ENCODE measurements at places on chromosomes 13 and 19. TPM values are rescaled to one million over a fixed set of nuclear protein-coding genes. Genes with fewer than 3 reads are reported as not detected.

The FGF21 gene
- total RNA-seq, result not detected

The FFAR3 gene
- 6.6 TPM for total RNA-seq

DNA sequence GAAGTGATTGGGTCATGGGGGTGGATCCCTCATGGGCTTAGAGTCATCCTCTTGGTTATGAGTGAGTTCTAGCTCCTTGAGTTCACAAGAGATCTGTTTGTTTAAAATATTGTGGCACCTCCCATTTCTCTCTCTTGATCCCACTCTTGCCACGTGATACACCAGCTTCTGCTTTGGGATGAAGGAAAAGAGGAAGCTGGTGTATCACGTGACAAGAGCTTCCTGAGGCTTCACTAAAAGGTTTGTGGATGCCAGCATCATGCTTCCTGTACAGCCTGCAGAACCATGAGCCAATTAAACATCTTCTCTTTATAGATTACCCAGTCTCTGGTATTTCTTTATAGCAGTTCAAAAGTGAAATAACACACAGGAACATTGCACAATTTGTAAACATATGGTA is 352.5 kb upstream of the ATXN8OS start:
- H3K36me3 ChIP-seq, result no peaks in the 10 kb centered on the region
- H3K4me3 ChIP-seq, result no peak overlapping the region
- H3K27me3 ChIP-seq, result no peaks in the 10 kb centered on the region
- no peak overlapping the region for H3K27ac ChIP-seq
- no peak for DNase-seq

DNA sequence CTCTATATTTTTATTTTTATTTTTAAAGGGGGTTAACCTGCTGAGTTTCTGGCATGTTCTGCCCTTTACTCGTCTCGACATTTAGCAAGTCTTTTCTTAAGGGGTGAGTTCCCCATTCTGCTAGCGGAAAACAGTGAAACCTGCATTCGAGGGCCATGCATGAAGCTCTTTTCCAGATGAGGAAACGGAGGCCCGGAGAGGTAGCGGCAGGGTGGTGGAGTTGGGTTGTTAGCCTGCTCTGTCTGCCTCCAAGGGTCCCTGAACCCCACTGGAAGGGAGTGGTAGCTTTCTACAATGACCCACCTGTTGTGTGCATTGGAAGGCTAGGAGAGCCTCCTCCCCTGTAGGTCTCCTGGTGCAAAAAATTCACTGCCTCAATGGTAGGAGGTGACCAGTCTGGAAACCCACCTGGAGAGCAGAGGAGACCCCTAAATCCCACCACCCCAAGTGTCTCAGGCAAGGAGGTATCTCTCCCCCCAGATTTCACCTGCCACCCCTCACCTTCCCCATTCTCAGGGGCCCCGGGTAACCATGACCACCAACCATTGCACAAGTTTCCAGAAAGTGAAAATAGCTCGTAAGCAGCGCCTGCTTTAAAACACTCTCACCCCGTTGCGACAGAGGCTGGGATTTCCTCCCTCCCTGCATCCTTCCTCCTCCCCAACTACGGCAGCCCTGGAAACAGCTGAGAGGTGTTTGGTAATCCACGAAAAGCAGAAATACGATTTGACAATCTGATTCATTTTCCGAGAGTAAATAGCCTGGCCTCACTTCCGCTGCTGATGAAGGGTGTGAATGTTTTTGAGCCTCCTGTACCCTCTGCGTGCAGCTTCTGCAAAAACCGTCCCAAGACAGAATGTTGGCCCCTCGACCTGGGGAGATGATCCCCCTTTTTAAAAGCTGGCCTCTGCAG is 3.5 kb downstream of the KLF2 start:
- peaks cover 61% of the 10 kb centered on the region for H3K4me1 ChIP-seq
- peaks cover 49% of the 10 kb centered on the region for H3K27me3 ChIP-seq
- H3K4me3 ChIP-seq, result peak overlapping the region; percentile 81

DNA sequence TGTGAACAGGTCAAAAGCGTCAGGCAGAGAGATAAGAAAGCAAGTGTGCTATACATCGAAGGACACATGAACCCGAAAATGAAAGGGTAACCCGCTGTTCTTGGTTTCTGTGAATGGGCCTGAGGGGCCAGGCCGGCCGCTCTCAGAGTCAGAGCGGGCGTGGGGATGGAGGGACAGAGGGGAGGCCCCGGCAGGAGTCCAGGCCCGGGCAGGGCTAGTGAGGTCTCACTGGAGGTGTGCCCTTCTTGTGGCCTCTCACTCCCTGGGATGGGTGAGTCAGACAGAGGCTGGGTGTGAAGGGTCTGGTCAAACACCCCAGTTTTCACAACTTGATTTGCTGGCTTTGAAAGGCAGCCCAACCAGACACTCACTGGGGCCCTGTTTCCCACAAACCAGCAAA is 17.4 kb upstream of the NDUFS7 start:
- no peak overlapping the region for H3K4me3 ChIP-seq
- H3K27me3 ChIP-seq, result no peaks in the 10 kb centered on the region
- no peak overlapping the region for H3K27ac ChIP-seq
- H3K4me1 ChIP-seq, result peaks cover 36% of the 10 kb centered on the region

DNA sequence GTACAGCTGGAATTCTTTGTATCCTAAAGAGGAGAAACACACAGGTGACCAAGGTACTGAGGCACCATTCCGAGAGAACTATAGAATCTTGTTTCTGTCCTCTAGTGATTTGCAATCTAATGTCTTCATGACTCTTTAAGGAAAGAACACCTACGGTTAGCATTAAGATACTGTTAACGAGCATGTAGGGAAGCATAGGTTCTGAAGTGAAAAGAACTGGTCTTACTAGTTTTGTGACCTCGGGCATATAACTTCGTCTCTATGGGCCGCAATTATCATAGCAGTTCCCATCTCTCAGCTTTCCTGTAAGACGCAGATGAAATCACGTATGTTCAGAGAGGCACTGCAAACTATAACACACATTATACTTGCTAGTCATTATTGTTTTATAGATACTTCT is 193.0 kb upstream of the NBEA start:
- DNase-seq, result no peak
- H3K4me3 ChIP-seq, result no peak overlapping the region
- peaks cover 2% of the 10 kb centered on the region for H3K36me3 ChIP-seq
- H3K27ac ChIP-seq, result no peak overlapping the region

DNA sequence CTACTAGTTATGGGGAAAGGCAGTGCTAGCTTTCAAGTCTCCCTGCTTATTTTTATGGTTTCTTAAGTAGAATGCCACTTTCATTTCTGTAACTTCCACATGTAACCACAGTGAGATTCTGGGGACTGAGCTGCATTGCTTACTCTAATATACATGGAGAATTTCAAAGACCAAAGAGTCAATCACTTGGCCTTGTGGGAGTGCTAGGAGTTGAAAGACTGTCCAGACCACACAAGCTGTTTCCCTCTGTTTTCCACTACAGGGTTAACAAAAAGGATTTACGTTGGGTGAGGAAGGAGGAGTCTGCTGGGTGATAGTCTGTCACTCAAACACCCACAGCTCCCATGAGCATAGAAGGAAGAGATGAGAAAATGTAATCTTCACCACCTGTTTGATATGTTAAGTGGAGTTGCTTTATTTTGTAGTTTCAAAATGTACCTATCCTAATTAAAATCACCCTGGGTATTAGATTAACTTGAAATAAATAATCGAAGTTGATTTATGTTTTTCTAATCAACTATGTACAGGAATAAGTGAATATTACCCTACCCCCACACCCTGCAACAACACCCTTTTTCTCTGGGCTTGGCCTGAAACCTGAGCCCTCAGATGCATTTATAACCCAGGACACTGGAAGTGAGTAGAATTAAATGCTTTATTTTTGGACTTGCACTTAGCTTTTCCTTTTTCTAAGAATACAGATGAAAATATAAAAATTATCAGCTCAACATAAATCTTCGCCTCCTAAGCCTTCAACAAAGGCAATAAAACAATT is 225.8 kb upstream of the SLC10A2 start:
- H3K27ac ChIP-seq, result no peak overlapping the region
- no peak overlapping the region for H3K4me3 ChIP-seq
- no peaks in the 10 kb centered on the region for H3K27me3 ChIP-seq
- H3K36me3 ChIP-seq, result no peaks in the 10 kb centered on the region
- H3K4me1 ChIP-seq, result no peaks in the 10 kb centered on the region

DNA sequence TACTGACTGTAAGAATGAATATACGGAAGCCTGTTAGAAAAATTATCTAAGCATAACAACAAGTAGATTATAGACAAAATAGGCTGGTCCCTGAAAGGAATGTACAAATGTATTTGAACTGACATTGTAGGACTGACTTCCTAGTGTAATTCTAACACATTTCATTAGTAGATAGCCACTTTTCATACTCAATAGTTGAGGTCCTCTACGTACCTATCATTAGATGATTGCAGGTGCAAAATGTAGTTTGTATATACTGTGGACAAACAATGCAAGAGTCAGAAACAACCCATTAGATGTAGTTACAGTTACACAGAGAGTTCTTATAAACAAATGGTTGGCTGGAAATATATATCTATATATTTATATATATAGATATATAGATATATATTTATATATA is 402.3 kb upstream of the SLITRK6 start:
- no peak overlapping the region for H3K4me3 ChIP-seq
- DNase-seq, result no peak
- H3K27me3 ChIP-seq, result no peaks in the 10 kb centered on the region
- no peaks in the 10 kb centered on the region for H3K36me3 ChIP-seq
- no peak overlapping the region for H3K27ac ChIP-seq

GRCh38 chr19:53792721-53793433 is 31.2 kb downstream of the NLRP12 start:
- H3K27ac ChIP-seq, result no peak overlapping the region
- DNase-seq, result peak; percentile 81
- no peaks in the 10 kb centered on the region for H3K36me3 ChIP-seq
- H3K4me1 ChIP-seq, result peaks cover 4% of the 10 kb centered on the region

DNA sequence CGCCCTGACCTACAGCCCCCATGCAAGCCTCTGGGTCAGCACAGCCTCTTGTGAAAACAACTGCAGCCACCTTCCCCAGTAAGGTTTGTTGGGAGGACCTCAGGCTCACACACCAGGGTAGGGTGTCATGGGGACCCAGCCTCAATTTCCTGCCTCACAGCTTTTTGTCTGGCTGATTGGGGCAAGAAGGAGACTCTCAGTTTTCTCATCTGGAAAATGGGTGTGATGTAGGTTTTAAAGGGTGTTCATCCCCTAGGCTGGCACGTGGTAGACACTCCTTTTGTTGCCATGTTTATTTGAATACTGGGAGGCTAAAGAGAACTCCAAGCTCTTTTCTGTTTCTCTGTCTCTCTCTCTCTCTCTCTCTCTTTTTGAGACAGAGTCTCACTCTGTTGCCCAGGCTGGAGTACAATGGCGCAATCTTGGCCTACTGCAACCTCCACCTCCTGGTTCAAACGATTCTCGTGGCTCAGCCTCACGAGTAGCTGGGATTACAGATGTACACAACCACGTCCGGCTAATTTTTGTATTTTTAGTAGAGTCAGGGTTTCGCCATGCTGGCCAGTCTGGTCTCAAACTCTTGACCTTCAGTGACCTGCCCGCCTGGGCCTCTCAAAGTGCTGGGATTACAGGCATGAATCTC is 18.2 kb upstream of the PLAUR start:
- H3K27me3 ChIP-seq, result no peaks in the 10 kb centered on the region
- no peak overlapping the region for H3K4me3 ChIP-seq

DNA sequence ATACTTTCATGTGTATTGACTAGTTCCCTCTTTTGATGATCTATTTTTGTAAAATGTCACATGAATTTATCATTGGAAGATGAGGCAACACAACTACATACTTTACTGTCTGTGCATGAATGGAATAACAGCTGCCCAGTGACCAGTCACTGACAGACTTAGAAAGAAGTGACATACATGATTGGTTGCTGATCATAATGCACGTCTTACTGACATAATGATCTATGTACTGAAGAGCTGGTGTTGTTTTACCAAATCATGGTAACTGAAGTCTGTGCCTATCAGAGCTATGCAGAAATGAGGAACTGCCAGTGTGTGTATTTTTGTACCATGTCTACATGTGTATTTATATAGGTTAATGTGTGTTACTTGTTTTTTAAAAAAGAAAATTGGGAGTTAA is 26.5 kb downstream of the GPR18 start:
- H3K4me1 ChIP-seq, result peaks cover 75% of the 10 kb centered on the region
- peaks cover 5% of the 10 kb centered on the region for H3K36me3 ChIP-seq
- H3K27ac ChIP-seq, result peak overlapping the region; percentile 94
- no peak overlapping the region for H3K4me3 ChIP-seq
- H3K27me3 ChIP-seq, result no peaks in the 10 kb centered on the region

DNA sequence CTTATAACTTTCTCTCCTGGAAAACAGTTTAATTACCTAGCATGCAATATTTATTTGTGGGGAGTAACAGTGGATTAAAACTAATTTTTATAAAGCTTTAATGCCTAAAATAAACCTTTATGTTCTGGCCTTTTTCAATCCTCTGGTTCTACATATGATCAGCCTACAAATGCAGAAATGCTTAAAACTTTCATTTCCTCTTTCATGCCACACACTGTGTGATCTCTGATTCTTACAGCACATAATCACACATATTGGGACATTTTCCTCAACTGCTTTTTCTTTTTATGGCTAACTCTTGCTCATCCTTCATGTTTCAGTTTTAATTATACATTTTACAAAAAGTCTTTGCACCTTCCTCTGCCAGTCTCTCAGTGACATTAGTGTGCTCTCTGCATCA is 910.8 kb upstream of the SLITRK6 start:
- no peaks in the 10 kb centered on the region for H3K36me3 ChIP-seq
- H3K27ac ChIP-seq, result no peak overlapping the region
- no peaks in the 10 kb centered on the region for H3K4me1 ChIP-seq

DNA sequence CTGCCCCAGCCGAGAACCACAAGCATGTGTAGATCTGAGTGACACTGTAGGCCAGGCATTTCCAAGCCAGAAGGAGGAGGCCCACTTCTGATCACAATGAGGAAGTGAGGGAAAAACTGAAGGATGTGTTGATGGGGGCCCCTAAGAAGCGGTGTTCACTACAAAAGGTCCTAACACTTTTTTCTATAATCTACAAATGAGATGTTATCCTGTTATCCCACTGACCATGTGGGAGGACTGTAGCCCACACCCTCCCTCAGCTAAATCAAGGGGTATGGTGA is 99.0 kb upstream of the MCF2L start:
- no peak overlapping the region for H3K27ac ChIP-seq
- H3K4me3 ChIP-seq, result no peak overlapping the region
- peaks cover 9% of the 10 kb centered on the region for H3K36me3 ChIP-seq
- peaks cover 16% of the 10 kb centered on the region for H3K4me1 ChIP-seq
- H3K27me3 ChIP-seq, result no peaks in the 10 kb centered on the region

DNA sequence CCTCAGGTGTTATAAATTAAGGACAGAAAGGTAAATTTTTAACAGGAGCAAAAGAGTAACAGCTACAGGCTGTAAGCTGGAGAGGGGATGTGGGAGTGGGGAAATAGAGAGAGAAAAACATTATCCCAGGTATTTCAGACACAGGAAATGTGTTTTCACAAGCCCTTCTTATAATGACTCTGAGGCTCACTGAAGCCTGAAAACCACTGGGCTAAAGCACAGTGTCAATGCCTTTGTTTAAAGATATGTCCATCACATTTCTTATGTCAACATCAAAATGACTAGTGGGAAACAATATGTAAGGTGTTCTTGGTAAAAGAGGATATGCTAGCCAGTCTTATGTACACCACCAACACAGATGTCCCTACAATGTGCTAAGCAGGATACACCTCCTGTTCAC is 365.9 kb downstream of the FGF14 start:
- no peak overlapping the region for H3K27ac ChIP-seq
- H3K4me3 ChIP-seq, result no peak overlapping the region
- H3K4me1 ChIP-seq, result no peaks in the 10 kb centered on the region
- H3K36me3 ChIP-seq, result no peaks in the 10 kb centered on the region
- DNase-seq, result no peak

GRCh38 chr13:113058988-113059850 is 46.4 kb upstream of the F7 start:
- H3K27ac ChIP-seq, result no peak overlapping the region
- no peak for DNase-seq
- H3K4me1 ChIP-seq, result no peaks in the 10 kb centered on the region
- no peak overlapping the region for H3K4me3 ChIP-seq

GRCh38 chr19:2032296-2032941 is 16.9 kb upstream of the BTBD2 start:
- H3K4me1 ChIP-seq, result peaks cover 29% of the 10 kb centered on the region
- peak overlapping the region; percentile 68 for H3K27ac ChIP-seq
- H3K27me3 ChIP-seq, result no peaks in the 10 kb centered on the region

All from activated T-cell treated with anti-CD3 and anti-CD28 coated beads, Interleukin-2, amount 50 U/mL, for 72 hours (primary cell).